ENCODE measurements at places on chromosomes 4 and X.

DNA sequence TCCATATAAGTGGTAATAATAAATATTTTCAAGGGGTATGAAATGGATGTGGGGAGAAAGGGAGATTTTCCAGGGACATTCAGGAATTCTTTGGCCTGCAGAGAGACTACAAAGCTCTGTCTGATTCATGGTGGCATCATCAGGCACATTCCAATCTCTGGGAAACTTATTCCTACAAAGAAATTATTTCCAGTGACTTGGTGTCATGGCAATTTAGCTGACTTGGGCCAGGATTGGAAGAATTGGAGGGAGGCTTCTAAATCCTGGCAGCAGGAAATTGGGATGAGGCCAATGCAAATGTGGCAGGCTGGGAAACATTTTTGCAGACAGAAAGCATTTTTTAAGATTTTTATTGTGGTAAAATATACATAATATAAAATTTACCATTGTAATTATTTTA lies 204.6 kb downstream of the RTL9 start:
- no peak for DNase-seq

GRCh38 chr4:76931576-76932276 lies 17.8 kb upstream of the SEPTIN11 start:
- DNase-seq: no peak

DNA sequence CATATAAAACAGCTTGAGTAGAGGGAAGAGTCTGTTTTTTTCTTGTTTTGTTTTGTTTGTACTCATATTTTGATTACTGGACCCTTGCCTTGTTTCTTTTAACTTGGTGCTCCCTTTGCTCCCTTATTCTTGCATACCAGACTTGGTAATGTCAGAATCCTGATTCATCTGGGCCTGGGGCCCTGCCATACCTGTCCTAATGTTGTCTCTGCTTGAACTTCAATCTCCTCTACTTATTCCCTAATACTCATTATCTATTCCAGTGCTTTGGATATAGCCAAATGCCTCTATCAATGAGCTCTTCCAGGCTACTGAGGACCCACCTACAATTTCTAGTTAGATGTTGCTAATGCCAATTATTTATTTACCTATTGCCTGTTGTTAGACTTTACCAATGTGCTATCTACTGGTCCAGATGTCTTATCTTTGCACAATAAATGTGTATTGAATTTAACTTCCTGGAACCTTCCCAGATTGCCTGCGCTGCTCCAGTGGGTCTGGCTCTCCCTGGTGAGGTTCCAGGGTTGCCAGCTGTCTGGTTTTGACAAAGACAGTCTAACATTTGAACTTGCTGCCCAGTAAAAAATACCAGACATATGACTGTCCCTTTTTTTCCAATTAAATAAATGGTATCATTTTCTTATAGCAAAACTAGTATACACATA lies 64.4 kb upstream of the ACSL4 start:
- DNase-seq: no peak

DNA sequence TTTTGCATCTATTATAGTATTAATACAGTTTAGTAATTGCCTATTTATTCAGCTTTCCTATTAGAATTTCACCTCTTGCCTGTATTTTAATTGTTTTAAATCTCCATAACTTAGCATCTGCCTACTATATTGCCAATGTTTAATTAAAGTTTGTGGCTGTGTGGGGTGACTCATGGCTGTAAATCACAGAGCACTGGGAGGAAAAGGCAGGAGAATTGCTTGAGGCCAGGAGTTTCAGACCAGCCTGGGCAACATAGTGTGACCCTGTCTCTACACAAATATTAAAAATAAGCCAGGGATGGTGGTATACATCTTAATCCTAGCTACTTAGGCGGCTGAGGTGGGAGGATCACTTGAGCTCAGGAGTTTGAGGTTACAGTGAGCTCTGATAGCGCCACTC lies 14.5 kb upstream of the CCSER1 start:
- peak; percentile 47 for DNase-seq

DNA sequence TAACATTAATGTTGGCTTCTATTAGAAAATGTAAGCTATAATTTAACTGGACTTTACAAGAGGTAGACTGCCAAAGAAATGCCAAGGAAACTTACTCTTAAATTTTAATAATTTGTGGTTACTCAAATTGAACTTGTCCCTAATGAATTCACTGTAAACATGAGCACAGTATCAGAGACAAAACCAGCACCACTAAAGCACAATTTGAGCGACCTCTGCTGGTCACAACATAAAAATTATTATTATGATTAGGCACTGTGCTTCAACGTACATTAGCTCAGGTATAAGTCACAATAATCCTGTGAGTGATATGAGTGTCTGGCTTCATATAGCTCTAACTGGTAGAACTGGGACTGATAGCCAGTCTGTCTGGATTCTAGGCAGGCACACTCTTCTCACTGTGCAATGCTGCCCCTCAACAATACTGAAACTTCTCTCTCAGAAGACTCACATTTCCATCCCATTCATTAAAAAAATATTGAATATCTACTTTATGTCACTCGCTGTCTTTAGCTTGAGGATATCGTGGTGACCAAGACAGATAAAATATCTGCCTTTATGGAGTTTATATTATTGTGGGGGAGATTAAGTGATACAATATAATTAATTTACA lies 8.0 kb downstream of the NUDT6 start:
- DNase-seq: no peak

DNA sequence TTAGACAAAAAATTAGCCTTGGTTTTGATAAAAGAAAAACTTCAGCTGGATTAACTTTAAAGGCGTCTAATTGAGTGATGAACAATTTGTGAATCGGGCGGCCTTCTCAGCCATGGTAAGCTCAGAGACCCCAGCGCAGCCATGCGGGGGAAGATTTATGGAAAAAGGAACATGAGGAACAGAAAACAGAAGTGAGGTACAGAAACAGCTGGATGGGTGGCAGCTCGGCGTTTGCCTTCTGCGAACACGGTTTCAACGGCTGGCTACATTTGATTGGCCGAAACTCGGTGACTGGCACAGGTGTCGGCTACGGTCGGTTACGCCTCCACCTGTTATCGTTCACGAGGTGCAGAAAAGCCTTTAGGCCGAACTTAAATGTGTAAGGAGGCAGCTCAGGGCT lies 401.4 kb upstream of the FAT1 start:
- no peak for DNase-seq

DNA sequence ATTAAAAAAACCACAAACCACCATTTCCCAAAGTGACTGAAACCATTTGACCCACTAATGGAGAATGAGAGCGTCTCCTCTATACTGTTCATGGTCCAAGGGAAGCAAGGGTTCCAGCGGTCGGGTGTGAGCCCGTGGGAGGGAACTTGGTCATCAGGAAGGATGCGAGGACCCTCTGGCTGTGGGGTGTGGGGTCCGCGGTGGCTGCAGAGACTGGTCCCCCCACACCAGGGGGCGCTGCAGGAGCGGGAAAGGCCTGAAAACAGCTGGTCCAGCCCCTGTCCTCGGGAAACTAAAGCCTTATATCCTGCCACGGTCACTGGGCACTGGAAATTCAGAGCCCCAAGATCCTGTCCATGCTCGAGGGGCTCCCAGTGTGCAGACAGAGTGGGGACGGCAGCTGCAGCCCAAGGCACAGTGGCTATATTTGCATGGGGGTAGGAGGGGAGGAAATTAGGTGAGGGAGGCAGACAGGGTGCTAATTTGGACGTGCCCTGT lies 4.3 kb downstream of the BLOC1S4 start:
- DNase-seq: peak; percentile 77

DNA sequence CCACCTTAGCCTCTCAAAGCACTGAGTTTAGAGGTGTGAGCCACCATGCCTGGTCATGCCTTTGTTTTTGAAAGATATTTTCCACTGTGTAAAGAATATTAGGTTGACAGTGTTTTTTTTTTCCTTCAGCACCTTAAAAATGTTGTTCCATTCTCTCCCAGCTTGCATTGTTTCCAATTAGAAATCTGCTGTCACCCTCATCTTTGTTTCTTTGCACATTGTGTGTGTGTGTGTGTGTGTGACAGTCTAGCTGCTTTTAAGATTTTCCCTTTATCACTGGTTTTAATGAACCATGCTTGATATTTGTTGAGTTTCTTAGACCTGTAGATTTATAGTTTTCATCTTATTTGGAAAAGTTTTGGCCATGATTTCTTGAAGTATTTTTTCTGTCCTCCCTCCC lies 79.0 kb upstream of the NKX1-1 start:
- DNase-seq: no peak

- no peak for DNase-seq
Observed at GRCh38 chr4:78591404-78591803, 39.8 kb downstream of the ANXA3 start.

DNA sequence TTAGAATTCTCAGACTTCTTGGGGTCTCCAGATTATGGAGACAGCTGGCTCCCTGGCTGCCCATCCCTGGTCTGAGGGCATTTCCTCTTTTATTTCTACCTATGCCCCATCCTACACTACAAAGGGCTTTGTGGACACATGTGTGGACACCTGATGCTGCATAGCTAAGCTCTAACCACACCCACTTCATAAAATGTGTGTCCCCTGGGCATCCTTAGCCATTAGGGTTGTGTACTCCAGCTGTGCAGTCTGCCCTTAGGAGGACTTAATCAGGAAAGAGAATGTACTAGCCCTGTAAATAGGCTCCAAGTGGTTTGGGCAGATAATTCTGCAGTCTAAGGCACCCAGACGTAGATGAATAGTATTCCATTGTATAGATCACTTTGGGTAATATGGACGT lies 47.0 kb downstream of the COQ2 start:
- no peak for DNase-seq

DNA sequence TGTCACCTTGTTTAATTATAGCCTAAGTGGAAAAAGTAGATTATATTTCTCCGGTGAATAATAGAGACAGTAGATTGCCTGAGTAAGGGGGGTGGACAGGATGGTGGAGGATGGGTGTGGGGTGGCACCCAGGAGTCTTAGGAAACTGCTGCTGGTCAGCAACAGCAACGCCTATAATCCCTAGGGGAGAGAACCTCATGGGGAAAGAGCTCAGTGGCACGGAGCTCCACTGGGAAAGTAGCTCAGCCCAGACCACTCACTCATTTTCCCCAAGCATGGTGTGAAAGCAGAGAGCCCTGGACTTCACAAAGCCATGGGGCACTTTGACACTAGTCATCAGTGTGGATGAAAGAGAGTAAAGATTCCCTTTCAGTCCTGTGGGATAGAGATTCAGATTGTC lies 31.1 kb downstream of the METTL14 start:
- no peak for DNase-seq

DNA sequence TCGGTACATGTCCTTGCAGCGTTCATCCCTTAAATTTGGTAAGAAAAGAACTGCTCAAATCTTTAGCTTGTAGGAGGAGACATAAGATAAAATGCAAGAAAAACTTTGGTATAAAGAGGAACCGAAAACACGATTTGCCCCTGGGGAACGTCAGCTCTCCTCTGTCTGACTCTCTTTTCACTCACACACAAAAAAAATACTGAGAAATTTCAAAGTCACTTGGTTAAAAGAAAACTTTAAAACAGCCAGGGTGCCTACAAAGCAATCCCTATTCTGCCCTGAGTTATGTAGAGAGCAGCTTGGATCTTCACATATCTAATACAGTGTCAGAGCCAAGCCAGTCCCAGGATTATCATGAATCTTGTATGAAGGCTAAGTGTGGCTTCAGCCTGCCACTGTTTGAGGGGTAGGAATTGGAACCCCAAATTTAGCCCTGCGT lies 248.5 kb upstream of the CXXC4 start:
- no peak for DNase-seq

GRCh38 chr4:2977211-2978088 lies 14.1 kb downstream of the GRK4 start:
- peak; percentile 59 for DNase-seq

GRCh38 chrX:27706526-27706925 lies 101.3 kb upstream of the MAGEB10 start:
- DNase-seq: no peak

DNA sequence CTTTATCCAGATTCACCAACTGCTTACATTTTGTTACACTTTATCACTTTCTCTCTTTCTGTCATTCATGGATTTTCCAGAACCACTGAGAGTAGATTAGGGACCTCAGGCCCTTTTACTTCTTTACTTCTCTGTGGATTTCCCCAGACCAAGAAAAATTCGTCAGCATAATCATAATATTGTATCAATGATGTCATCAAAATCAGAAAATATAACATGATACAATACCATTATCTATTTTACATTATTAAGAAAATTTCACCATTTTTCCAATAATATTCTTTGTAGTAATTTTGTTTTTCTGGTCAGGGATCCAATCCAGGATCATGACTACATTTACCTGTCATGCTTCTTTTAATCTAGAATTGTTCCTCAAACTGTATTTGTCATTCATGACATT lies 494.2 kb downstream of the IQCM start:
- DNase-seq: no peak

- DNase-seq: peak; percentile 36
Observed at GRCh38 chr4:128974136-128974581, 119.2 kb downstream of the SCLT1 start.

DNA sequence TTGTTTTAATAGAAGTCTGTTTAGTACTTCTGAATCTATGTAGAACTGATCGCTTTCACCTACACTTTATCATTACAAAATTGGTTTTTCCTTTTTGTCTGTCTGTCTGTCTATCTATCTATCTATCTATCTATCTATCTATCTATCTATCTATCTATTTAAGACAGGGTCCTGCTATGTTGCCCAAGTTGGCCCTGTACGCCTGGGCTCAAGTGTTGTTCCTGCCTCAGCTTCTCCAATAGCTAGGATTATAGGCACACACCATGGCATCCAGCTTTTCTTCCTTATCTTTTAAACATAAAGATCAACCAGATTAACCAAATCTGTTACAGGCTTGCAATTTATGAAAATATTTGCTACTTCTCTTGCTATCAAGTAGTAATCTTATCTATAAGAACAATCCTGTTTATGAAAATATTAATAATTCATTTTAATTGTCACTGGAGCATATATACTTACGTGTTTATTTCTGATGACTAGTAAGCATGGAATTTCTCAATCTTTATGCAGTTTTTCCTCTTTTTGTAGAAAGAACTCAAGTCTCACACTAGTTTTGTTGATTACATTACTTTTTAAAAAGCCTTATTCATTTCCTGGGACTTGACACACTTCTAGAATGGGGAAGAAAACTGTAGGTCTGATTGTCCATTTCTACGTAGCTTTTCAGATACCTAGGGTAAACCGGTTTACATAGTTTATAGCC lies 24.5 kb downstream of the KIAA0232 start:
- DNase-seq: peak; percentile 53

DNA sequence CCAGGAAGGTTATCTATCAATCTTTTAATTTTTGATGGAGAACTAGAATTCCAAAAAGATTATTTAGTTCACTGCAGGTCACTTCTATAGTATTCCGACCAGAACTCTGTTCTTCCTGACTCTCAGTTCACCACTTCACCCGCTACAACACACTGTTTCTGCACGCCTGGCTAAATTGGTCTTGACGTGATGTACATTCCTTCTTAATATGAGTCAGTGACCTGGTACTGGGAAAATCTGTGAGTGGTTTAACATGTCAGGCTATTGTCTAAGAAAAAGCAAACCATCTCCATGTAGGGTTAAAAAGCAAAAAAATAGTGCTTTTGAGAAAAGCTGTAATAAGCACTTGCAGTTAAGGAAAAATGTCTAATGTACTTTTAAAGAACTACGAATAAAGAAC lies 120.4 kb downstream of the NDST3 start:
- DNase-seq: peak; percentile 29

DNA sequence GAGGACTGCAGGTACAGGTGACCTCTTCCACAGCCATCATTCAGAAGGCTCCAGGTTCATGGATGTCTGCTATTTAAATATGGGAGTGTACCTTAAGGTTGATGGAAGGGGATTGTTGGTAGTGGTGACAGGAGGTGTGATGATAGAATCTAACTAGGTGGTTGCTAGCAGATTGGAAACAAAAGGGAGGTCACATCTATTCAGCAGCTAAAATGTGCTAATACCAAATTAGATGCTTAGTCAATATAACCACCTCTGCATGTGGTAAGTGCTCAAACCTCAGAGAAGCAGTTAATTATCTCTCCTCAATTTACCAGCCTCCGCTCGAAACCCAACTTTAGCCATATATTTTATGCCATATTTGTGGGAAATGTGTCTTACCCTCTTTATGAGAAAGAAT lies 98.7 kb upstream of the CCSER1 start:
- DNase-seq: no peak

All from mesenchymal stem cell (in vitro differentiated cells and primary cell).